Ovary (tissue), 10 donors: ENCODE measurements at places on chromosomes 3 and 15. TPM values are rescaled to one million over a fixed set of nuclear protein-coding genes. Genes with fewer than 3 reads are reported as not detected.

- no peaks in the 10 kb centered on the region for H3K36me3 ChIP-seq
- H3K27ac ChIP-seq, result no peak overlapping the region
- DNase-seq, result no peak
- no peaks in the 10 kb centered on the region for H3K27me3 ChIP-seq
- no peak overlapping the region for H3K4me3 ChIP-seq
- peaks cover 19% of the 10 kb centered on the region for H3K4me1 ChIP-seq
These were observed 465.1 kb downstream of the FOXP1 start for GRCh38 chr3:71118436-71118835.

- no peak overlapping the region for H3K4me3 ChIP-seq
- no peak for DNase-seq
- no peaks in the 10 kb centered on the region for H3K27me3 ChIP-seq
- H3K4me1 ChIP-seq, result peaks cover 2% of the 10 kb centered on the region
- no peak overlapping the region for H3K27ac ChIP-seq
These were observed 6.5 kb downstream of the FOXP1 start for GRCh38 chr3:71577011-71577410.

DNA sequence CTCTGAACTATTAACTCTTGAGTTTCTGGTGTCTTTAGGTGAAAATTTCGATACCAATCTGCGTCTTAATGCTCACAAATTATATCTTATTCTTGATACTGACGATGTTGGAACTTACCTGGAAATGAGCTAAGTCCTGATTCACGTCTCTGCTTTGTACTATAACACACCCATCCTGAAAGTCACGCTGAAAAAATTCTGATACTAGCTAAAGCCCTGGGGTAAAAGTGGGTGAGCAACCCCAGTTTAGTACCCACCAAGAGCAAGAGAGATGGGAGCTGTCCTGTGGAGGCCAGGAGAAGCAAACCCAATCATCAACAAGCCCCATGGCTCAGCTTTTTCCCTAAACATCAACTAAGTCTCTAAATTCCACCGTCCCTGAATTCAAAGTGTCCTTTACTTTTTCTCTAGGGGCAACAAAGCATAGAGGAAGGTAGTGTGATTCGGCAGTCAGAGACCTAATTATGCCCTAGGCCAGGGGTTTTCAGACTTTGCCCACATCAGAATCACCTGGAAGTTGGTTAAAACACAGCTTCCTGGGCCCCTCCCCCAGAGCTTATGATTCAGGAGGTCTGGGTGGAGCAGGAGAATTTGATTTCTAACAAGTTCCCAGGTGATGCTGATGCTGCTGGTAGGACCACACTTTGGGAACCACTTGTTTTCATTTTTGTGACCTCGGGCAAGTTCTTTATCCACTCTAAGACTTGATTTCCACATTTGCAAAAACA is 90.2 kb downstream of the OSBPL10 start:
- no peak overlapping the region for H3K4me3 ChIP-seq
- no peak for DNase-seq
- no peaks in the 10 kb centered on the region for H3K4me1 ChIP-seq
- H3K36me3 ChIP-seq, result no peaks in the 10 kb centered on the region

- peak; percentile 52 for DNase-seq
- H3K4me1 ChIP-seq, result peaks cover 2% of the 10 kb centered on the region
- H3K27ac ChIP-seq, result peak overlapping the region; percentile 98
- peak overlapping the region; percentile 75 for H3K4me3 ChIP-seq
- no peaks in the 10 kb centered on the region for H3K27me3 ChIP-seq
These were observed 12.4 kb downstream of the GNB5 start for GRCh38 chr15:52178765-52179164.

DNA sequence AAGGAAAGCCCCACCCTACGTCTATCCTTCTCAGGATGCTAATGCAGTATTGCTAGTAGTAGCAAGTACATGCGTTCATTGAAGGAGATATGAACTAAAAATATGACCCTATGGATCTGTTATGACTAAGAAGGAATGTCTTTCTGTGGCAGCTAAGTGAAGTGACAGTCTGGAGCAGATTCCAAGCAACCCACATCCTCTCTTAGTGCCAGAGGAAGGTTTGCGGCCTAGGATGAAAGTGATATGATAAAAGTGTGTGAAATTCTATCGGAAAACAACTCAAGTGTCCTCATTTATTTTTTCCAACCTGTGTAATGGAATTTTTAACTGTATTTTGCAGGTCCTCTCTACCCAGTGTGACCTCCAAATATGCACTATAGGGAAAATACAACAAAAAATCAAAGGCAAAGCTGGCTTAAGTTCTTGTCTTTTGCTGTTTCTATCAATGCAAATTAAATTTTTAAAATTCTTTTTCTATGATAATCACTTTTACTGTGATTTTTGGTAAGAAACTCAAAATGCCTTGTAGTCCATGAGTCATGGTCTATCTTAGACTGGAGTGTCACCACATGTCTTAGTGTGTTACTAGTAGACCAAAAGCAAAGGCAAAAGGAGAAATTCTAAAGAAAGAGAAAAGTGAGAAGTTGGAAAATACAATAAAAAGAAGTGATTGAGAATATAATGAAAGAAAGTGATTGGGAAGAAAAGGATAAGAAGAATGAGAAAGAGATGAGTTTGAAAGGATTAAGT is 161.2 kb upstream of the TMCO5A start:
- no peaks in the 10 kb centered on the region for H3K36me3 ChIP-seq
- no peaks in the 10 kb centered on the region for H3K27me3 ChIP-seq
- no peak overlapping the region for H3K27ac ChIP-seq
- no peaks in the 10 kb centered on the region for H3K4me1 ChIP-seq
- no peak overlapping the region for H3K4me3 ChIP-seq

- H3K36me3 ChIP-seq, result no peaks in the 10 kb centered on the region
- H3K27ac ChIP-seq, result no peak overlapping the region
- H3K4me1 ChIP-seq, result no peaks in the 10 kb centered on the region
- no peak for DNase-seq
- H3K4me3 ChIP-seq, result no peak overlapping the region
These were observed 79.3 kb downstream of the DNAH12 start for GRCh38 chr3:57464801-57465200.

- no peak overlapping the region for H3K27ac ChIP-seq
- no peak for DNase-seq
- H3K4me3 ChIP-seq, result no peak overlapping the region
- no peaks in the 10 kb centered on the region for H3K36me3 ChIP-seq
- H3K4me1 ChIP-seq, result no peaks in the 10 kb centered on the region
These were observed 73.2 kb upstream of the DLG1 start for GRCh38 chr3:197371591-197372046.

GRCh38 chr3:180274536-180274935 is 237.8 kb upstream of the PEX5L start:
- no peaks in the 10 kb centered on the region for H3K27me3 ChIP-seq
- H3K4me3 ChIP-seq, result no peak overlapping the region
- H3K27ac ChIP-seq, result no peak overlapping the region
- no peak for DNase-seq

GRCh38 chr3:32685543-32686185 is 676 bp downstream of the CNOT10 start:
- no peaks in the 10 kb centered on the region for H3K27me3 ChIP-seq
- DNase-seq, result no peak
- H3K4me3 ChIP-seq, result peak overlapping the region; percentile 93
- H3K36me3 ChIP-seq, result no peaks in the 10 kb centered on the region
- H3K27ac ChIP-seq, result peak overlapping the region; percentile 41
- H3K4me1 ChIP-seq, result peaks cover 7% of the 10 kb centered on the region

GRCh38 chr3:187985647-187986046 is 168.3 kb upstream of the LPP start:
- no peak for DNase-seq
- no peaks in the 10 kb centered on the region for H3K27me3 ChIP-seq
- H3K4me1 ChIP-seq, result peaks cover 2% of the 10 kb centered on the region
- H3K4me3 ChIP-seq, result no peak overlapping the region
- H3K36me3 ChIP-seq, result no peaks in the 10 kb centered on the region

- no peaks in the 10 kb centered on the region for H3K27me3 ChIP-seq
- no peak overlapping the region for H3K27ac ChIP-seq
- H3K4me3 ChIP-seq, result no peak overlapping the region
- H3K4me1 ChIP-seq, result peaks cover 3% of the 10 kb centered on the region
These were observed 22.3 kb upstream of the SACM1L start for GRCh38 chr3:45666757-45667431.

DNA sequence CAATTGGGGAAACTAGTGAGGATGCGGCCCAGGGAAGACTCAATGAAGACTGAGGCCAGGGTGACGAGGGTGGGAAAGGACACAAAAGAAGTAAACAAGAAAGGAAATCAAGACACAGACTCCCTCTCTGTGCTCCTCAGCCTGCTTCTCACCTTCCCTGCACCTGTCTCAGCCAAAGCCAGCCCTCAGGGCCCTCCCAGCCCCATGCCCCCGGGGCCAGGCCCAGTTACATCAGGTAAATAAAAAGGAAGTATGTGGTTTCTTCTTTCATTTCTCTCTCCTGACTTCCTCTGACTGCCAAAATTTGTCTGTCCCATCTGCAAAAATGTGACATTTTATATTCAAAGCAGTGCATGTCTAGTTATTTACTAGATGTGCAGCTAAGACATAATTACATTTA is 328.0 kb downstream of the UACA start:
- no peak overlapping the region for H3K27ac ChIP-seq
- no peaks in the 10 kb centered on the region for H3K4me1 ChIP-seq
- DNase-seq, result no peak
- no peaks in the 10 kb centered on the region for H3K36me3 ChIP-seq

- no peak overlapping the region for H3K4me3 ChIP-seq
- H3K27ac ChIP-seq, result no peak overlapping the region
- H3K36me3 ChIP-seq, result no peaks in the 10 kb centered on the region
These were observed 5.1 kb downstream of the HIGD2B start for GRCh38 chr15:72680931-72681330.

DNA sequence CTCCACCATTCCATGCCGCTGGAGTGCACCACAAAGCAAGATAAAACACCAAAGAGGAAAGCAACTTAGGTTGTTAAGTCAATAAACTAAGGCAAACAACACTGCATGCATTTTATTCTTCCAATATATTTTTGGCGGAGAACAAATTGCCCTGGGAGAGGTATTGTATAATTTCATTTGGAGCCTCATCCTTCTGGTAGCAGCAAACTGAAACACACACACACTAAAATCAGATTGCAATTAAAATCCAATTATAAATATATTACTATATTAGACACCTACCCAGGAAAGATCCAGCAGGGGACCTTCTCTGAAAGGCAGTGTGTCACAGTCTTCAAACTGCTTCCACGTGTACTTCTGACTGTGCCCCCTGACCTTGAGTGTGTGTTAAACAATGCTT is 102.3 kb downstream of the RORA start:
- no peak overlapping the region for H3K4me3 ChIP-seq
- H3K4me1 ChIP-seq, result no peaks in the 10 kb centered on the region
- no peaks in the 10 kb centered on the region for H3K27me3 ChIP-seq
- H3K36me3 ChIP-seq, result no peaks in the 10 kb centered on the region
- H3K27ac ChIP-seq, result no peak overlapping the region

DNA sequence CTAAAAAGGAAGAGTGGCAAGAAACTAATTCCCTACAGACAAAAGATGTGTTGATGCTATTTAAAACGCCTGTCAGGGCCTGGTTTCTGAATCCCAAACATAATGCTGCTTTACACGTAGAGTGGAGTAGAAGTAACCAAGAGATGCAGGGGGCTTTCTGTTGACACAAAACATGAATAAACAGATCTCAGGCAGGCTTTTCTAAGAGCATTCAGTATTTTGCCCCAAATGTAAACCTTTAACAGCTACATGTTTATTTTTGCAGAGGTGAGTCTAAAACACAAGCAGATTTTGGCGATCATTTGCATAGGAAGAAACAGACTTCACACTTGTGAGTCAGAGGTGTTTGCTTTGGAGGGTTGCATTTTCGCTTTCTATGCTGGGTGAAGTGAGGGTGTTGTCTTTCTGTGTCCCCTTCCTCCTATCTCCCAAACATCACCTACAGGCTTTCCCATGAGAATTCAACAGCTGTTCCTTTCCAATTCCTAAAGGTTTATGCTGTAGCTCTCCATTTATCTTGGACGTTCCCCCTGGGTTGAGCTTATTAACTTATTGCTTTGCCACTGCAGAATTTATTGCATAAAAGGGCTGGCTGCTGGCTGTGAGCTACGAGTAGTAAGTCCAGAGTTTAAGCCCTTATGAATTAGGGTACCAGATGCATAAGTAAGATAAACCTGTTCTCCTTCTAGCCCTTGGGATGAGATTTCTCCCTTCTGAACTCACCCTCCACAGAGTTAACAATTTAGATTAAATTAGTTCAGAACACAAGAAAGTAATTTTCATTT is 156.7 kb downstream of the DIPK2A start:
- no peak for DNase-seq
- H3K27me3 ChIP-seq, result no peaks in the 10 kb centered on the region
- no peak overlapping the region for H3K27ac ChIP-seq

DNA sequence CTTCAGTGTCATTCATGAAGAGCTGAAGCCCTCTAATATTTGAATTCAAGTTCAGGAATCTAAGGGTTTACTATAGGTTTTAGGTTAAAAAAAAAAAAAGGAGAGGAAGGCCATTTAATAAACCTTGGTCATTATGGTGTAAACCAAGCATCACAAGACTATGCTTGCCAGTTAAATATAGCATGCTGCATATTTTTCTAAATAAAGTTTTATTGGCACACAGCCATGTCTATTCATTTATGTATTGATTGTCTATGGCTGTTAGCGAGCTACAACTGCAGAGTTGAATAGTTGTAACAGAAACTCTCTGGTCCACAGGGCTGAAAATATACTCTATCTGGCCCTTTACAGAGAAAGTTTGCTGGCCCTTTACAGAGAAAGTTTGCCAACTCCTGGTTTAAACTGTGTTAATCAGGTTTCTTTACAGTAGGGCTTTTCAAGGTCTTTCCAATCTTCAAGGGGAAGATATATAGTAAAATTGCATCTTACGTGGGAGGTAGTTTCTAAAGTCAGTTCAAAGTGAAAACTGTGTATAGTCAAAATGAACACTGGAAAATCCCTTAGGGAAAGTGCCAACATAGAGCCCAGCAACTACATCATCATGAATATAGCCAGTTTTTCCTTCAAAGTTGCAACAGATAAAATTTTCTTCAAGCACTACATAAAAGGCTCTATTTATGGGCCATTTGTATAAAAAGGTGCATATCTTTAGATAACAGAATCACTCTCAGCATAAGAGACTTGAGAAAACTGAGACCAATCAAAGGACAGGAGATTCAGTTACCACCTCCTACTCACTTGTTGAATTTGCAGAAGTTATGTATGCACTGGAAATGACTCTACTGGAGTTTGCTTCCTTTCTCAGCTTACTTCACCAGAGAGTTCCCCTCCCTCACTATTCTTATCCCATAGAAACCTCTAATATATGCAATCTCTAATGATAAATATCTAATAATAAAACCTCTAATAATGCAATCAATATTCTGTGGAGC is 49.7 kb upstream of the FRMD4B start:
- H3K36me3 ChIP-seq, result no peaks in the 10 kb centered on the region
- H3K27me3 ChIP-seq, result no peaks in the 10 kb centered on the region
- H3K4me3 ChIP-seq, result no peak overlapping the region
- no peaks in the 10 kb centered on the region for H3K4me1 ChIP-seq
- no peak for DNase-seq

LRRC15 gene
- polyA plus RNA-seq, result 0.10 TPM

SLC24A5 gene
- not detected for polyA plus RNA-seq

PLAAT1 gene
- 1.9 TPM for polyA plus RNA-seq

ITGA11 gene
- polyA plus RNA-seq, result 34.5 TPM

LINS1 gene
- 11.2 TPM for polyA plus RNA-seq

MME gene
- 0.80 TPM for polyA plus RNA-seq

SLC22A14 gene
- polyA plus RNA-seq, result 0.55 TPM
